ENCODE measurements at places on chromosomes 6 and 20.

DNA sequence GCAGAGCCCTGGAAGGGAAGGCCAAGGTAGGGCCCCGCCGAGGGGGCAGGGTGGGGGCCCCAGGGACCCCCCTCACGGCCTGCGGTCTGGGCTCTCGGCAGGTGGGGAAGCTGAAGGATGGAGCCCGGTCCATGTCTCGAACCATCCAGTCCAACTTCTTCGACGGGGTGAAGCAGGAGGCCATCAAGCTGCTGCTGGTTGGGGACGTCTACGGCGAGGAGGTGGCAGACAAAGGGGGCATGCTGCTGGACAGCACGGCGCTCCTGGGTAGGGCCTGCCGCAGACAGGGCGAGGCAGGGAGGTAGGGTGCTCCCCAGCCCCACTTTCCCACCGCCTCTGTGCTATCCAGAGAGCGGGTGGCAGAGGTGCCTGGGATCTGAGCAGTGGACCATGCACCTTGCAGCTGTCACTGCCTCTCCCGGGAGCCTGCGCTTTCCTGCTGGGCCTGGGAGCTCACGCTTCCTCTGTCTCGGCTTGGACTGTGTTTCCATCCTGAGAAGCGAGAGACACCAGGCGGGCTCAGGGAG lies 83.1 kb downstream of the SYNJ2 start:
- DNase-seq: no peak

DNA sequence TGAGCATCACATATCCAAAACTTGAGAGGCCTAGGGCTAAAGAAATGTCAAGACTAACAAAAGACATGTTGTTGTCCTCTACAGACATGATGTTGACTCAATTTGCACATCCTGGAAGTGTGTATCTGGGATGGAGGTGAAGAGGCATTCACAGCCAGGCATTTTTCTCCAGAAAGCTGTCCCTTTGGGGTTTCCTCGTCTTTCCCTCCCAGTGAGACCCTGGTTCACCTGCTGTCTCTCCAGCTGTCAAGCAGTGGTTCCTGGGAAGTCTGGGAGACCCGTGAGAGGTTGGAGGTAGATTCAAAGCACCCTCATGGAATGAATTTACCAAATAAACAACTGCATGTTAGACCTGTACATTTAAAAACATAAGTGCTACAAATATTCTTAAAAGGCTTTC lies 32.1 kb downstream of the BACH2 start:
- DNase-seq: no peak

DNA sequence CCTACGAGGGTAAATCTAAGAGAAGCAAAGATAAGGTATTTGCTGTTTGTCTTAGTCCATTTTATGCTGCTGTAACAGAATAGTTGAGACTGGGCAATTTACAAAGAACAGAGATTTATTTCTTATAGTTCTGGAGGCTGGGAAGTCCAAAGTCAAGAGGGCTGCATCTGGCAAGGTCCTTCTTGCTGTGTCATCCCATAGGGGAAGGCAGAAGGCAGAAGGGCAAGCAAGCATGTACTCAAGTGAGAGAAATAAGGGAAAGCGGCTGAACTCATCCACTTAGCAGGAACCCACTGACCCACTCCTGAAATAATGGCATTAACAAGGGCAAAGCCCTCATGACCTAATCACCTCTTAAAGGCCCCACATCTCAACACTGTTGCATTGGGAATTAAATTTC lies 102.7 kb downstream of the AGPAT4 start:
- DNase-seq: no peak

DNA sequence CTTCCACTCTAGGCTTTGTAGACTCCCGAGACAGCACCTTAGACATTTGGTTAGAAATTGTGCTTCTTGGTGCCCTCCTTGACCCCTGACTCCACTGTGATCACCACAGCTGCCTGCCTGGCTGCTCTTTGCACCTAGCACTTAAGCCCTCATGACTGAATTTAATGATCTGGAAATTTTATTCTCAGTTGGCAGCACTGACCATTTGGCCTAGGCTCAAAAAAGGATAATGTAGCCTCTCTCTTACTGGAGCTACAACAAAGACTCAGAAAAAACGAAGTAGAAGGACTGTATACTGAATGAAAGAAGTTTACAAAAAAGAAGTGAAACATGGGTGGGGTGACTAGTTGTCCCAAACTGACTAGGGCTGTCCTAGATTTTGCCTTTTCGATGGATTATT lies 11.3 kb upstream of the ABRACL start:
- DNase-seq: no peak

GRCh38 chr6:37938909-37939308 lies 119.4 kb downstream of the ZFAND3 start:
- DNase-seq: no peak

GRCh38 chr6:11404838-11405237 lies 132.7 kb upstream of the TMEM170B start:
- no peak for DNase-seq

GRCh38 chr6:2862712-2863181 lies 21.1 kb upstream of the SERPINB1 start:
- DNase-seq: peak; percentile 47

GRCh38 chr20:31751126-31751525 lies 12.0 kb downstream of the TPX2 start:
- DNase-seq: peak; percentile 88

DNA sequence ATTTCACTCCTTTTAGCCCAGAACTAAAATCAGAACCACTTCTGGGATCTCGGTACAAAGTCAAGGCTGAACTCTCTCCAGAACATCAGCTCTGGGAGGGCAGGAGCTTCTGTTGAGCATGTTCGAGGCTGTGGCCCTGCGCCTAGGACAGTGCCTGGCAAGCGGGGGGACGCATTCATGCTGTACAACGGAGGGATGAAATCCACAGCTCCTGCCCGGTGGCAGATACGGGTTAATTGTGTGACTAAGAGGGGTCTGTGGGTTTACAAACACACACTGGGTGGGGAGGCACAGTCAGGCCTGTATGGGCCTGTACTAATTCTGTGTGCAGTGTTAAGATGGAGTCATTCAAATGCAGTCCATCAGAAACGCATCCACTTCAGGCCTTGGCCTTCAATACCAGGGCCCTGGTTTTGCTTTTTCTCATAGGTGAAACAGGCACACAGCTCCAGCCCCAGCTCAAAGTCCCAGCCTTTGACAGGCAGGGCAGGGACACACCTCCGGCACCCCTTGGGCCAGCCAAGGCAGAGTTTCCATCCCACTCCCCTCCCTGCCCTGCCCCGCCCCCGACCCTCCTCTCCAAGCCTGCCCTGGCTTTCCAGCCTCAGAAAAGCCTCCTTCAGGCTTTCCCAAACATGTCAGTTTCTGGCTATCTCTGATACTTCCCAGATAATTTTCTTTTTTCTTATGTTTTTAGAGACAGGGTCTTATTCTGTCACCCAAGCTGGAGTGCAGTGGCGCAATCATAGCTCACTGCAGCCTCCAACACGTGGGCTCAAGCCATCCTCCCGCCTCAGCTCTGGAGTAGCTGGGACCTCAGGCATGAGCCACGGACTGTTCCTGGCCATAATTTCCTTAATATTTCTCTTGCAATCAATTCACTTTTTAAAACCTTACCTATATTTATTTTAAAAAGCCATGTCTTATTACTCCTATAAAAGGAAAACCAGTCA lies 109.8 kb downstream of the SULF2 start:
- no peak for DNase-seq

- no peak for DNase-seq
Measured at GRCh38 chr6:10513544-10513943, 7.6 kb upstream of the GCNT2 start.

- no peak for DNase-seq
Measured at GRCh38 chr6:135231469-135231844, 50.3 kb downstream of the MYB start.

DNA sequence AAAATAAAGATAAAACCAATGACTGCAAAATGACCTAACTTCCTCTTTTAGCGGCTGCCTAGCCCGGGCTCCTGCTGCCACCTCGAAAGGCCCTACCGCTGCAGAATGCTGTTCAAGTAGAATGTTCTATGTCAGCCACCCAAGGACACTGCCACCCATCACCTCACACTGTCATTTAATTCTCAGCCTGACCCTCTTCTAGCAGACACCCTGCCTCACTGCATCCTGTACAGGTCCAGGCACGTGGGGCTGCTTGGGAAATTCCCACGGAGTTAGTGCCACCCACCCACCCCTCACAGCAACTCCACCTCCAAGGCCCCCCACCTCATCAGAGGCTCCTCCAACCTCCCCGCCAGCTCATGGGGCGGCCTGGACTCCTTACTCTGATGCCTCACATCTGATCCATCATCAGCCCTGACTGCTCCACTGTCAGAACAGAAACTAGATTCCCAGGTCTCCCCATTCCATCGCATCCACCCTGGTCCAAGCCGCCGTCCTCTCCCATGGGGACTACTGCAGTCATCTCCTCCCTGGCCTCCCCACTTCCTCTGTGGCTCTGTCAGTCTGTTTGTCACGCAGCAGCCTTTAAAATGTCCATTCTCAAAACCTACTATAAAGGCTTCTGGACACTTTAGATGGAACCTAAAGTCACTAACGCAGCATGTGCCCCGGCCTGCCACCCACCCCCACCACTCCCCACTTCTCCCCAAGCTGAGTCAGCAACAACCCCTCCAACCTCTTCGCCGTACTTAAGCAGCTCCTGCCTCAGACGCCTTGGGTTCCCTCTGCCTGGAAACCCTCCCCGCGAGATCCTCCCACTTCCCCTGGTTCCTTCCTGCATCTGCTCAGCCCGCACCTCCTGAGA lies 17.0 kb downstream of the NFATC2 start:
- DNase-seq: peak; percentile 34

GRCh38 chr20:53921443-53921973 lies 148.9 kb downstream of the BCAS1 start:
- no peak for DNase-seq

- DNase-seq: peak; percentile 47
Measured at GRCh38 chr6:5446362-5447075, 185.2 kb downstream of the FARS2 start.

DNA sequence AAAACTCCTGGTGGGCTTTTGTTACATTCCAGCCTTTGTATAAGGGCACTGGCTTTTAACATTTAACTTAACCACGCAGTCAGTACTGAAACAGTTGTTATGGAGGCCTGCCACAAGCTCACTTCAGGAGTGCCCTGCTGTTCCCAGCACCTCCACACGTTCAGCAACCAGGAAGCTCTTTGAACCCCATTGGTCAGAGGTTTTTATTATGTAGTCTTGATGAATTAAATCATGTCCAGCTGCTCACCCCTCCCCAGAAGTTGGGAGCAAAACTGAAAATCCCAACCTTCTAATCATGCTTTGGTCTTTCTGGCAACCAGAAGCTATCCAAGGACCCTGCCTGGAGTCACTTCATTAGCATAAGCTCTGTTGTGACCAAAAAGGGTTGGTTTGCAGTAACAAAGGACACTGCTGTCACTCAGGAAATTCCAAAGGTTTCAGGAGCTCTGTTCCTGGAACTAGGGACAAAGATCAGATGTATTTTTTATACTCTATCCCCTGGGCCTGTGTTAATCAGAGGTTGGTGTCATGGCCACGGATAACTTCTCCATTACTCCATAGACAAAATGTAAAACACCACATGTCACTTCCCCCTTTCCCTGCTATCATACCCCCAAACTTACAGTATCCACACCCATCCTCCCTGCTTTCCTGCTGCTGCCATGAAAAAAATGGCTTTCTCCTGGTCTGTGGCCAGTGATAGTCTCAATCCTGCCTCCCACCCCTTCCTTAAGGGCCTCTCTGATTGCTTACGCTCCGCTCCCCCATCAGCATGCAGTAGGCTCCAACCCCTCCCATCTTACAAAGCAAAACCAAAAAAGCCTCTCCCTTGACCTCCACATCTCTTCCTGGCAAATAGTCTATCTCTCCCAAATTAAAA lies 3.1 kb downstream of the ARMC12 start:
- DNase-seq: no peak

DNA sequence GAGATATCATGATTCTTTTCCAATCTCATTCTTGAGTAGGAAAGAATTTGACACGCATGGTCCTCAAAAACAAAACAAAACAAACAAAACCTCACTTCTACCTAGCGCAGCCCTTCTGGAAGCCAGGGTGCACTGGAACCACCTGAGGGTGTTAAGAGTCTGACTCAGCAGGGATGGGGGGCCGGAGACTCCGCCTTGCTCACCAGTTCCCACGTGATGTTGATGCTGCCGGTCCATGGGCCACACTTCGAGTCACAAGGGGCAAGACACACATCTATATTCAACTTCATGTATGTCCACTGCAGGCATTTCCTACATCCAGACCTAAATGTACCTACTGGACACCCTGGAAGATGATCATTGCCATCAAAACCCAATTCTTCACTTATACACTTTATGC lies 30.4 kb downstream of the BFSP1 start:
- no peak for DNase-seq

DNA sequence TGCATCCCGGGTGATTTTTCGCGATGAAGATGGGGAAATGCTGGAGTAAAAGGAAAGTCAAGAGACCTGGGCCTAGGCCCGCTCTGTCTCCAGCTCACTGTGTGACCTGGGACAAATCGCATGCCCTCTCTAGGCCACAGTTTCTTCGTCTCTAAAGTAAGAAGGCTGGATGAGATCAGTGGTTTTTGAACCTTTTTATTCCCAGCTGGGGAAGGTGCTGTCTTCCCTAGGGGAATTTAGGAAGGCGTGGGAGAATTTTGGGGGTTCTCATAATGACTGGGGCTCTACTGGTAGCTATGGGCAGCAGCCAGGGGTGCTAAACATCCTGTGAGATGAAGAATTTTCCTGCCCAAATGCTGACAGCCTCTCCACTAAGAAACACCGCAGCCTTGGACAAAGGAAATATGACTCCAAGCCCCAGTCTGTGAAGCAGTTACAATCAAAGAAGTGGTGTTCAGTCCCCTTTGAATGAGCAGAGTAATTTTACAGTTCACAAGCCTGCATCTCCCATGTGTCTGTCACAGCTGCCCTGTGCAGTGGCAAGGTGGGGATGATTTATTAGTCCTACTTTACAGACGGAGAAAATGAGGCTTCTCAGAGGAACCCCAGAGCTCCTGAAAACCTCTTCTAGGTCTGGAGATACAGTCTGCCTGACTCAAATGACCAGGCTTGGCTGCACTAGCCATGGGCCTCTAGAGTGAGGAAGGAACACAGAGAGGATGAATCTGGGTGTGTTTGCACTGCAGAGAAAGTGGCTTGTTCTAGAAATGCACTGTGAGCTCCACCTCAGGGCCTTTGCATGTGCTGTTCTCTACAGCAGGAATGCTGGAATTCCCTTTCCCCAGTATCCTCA lies 57.2 kb downstream of the RAB44 start:
- DNase-seq: no peak

GRCh38 chr6:37168811-37169495 lies 999 bp upstream of the PIM1 start:
- no peak for DNase-seq

- no peak for DNase-seq
Measured at GRCh38 chr20:25073544-25073943, 8.4 kb downstream of the VSX1 start.

Data from fibroblast of skin of abdomen (primary cell).